ENCODE measurements at places on chromosomes 4 and X. TPM values are rescaled to one million over a fixed set of nuclear protein-coding genes. Genes with fewer than 3 reads are reported as not detected.

The SULT1B1 gene
- polyA plus RNA-seq, result 3.0 TPM

The UGT2B10 gene
- 0.19 TPM for polyA plus RNA-seq

The IGSF1 gene
- 11.5 TPM for polyA plus RNA-seq

- no peak for DNase-seq
Measured at GRCh38 chr4:172996571-172997216, 171.9 kb upstream of the GALNT7 start.

DNA sequence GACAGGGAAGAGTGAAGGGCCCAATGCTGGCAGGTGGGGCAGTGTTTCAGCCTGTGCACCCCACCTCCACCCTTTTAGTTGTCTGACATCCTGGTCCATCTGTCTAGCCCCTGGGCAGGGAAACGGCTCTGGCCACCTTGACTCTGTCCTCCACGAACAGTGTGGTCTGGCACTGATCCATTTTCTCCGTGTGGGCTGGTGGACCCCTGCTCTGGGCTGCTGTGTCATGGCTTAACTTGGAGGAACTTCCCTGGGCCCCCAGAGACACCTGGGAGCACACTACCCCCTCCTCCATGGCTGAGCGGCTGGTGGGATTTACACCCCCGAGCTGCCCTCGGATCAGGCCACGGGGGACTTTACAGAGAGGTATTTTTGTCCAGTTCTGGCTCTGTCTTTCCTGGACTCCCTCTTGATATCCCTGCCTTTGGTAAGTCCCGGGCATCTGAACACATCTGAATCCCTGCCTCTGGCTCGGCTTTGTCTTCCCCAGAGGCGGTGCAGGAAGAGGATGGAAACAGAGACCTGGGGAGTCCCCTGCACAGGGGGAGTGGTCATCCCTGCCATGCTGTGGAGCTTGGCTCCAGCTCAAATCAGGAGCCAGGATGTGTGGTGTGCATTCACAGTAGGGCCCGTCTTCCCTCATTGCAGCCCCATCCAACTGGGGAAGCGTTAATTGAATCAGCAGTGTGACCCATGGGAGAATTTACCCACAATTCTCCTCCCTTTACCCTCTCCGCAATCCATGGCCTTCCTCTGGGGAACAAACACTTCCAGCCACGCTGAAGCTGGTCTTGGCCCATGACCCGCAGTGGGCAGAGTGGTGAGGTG, 6.3 kb upstream of the NKX1-1 start:
- DNase-seq, result no peak

DNA sequence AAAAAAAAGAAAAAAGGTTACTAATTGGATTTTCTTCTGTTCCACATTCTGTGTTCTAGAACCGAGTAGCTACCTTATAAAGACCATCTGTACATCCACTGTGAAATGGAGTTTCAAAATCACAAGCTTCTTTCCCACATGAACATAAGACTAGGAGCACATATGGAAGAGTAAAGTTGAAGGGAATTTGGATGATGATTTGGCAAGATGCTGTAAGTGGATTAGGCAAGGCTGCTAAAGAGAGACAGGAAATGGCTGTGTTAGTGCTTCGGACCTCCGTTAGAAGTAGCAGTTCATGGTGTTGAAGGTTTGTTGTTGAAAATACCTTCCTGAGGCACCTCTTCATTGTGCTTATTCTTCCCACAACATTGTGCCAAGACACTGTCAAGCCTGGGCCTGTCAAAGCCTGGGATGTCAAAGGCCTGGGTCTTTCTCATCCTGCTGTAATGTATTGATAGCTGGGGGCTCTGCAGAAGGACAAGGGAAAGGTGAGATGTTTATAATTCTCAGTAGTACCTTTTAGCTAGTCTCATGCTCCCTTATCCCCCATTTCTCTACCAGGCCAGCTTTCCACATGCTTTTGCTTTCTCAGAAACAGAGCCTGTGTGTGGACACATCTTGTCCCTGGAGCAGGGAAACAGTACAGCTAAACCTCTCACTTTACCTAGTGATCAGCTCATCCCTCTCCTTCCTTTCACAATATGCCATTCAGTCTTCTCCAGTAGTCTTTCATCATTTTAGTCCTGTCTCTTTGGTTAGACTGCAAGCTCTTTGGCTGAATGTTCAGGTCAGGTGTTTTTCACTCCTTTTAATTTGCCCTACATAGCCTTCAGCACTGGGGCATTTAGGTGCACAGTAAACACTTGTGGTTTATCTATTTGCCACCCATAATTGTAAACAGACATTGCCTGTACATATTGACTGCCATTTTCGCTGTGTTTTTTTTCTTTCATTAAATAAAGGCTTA, 37.9 kb upstream of the CYP2U1 start:
- DNase-seq, result no peak

- no peak for DNase-seq
Measured at GRCh38 chrX:25600776-25601175, 537.4 kb upstream of the MAGEB18 start.

- DNase-seq, result no peak
Measured at GRCh38 chr4:19774690-19775256, 476.9 kb upstream of the SLIT2 start.

DNA sequence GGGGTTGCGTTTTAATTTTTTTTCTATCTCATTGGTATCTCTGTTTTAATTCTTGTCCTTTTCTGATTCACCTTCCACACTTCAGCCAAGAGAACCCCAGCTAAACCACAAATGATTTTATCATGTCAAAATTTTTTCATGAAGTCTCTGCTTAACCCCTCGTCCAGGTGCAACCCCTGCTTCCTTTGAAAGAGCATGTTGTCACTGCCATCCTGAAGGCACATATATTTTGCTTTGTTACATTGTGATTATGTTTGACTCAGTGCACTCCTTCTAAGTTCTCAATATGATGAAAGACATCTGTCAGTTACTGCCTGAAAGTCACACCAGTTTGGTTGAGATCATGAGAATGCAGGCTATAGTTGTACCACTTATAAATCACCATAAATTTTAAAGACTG, 99.9 kb upstream of the FMR1 start:
- DNase-seq, result no peak

GRCh38 chr4:75036046-75036830, 103.3 kb downstream of the PARM1 start:
- DNase-seq, result no peak

GRCh38 chr4:118948545-118949144, 60.0 kb downstream of the SYNPO2 start:
- no peak for DNase-seq

DNA sequence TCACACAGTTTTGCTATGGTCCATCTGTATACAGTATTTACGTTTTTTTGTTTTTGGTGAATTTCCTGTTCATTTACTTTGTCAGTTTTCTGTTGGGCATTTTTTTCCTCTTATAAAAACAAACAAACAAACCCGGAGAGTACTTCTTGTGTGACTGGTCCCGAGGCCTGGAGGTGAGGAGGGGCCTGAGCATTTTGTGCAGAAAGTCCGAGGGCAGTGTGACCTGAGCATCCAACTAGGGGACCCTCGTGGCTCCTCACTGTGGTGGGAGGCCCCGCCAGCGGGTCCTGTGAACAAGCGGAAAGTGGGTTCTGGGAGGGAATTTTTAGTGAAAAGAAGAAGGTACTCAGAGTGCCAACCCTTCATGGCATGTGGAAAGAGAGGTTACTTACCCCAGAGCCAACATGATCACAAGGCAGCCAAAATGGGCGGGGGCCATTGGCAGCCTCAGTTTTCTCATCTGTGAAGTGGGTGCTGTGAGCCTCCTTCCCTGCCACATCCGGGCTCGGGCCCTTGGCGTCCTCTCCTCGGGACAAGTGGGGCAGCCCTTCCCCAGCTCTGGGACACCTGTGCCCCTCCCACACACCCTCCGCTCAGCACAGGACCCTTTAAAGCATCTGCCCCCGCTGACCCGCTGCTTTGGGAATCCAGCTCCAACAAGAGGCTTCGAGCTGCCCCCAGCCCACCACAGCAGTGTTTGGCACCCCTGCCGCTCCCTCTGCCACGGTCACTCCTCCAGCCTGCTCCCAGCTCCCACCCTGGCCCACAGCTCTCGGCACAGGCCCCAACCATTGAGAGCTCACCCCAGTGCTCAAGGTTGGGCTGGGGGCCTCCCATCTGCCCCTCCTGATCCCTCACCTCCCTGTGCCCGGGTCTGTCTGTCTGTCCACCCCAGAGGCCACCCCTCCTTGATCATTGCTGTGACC, 22.8 kb upstream of the GPR78 start:
- no peak for DNase-seq

DNA sequence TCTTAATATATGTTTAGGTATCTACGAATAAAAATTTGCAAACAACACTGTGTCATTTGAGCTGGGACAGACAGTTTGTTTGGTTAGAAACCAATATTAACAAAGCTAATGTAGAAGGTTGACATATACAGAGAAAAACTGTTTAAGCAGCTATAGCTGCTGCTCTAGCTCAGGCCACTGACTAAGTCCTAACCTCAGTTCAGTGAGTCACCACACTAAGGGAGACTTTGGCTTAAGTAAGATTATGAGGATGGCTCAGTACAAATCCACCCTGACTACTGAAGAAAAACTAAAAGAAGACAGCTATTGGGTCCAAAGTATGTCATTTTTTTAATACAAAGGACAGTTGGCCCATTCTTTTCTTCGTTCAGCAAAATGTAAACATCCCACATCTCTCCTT, 717.3 kb upstream of the ACTRT1 start:
- DNase-seq, result no peak

Data from right lung (tissue), 10 donors.